Stimulated activated effector memory CD8-positive, alpha-beta T cell treated with anti-CD3 and anti-CD28 coated beads, Interleukin-12 subunit alpha, Interleukin-12 subunit beta, amount 100 ng/mL, for 72 hours (primary cell): ENCODE measurements at places on chromosomes 3 and 15.
A peak's percentile ranks its signal among the peaks of the same experiment; 100 is the strongest.

GRCh38 chr3:36876181-36876936, 68.5 kb downstream of the TRANK1 start:
- peak; percentile 72 for DNase-seq

GRCh38 chr15:71218272-71218805, 103.1 kb downstream of the THSD4 start:
- no peak for DNase-seq

GRCh38 chr3:38268087-38268486, 2.5 kb downstream of the SLC22A13 start:
- no peak for DNase-seq

GRCh38 chr3:180036092-180036670, 556 bp downstream of the PEX5L start:
- no peak for DNase-seq

DNA sequence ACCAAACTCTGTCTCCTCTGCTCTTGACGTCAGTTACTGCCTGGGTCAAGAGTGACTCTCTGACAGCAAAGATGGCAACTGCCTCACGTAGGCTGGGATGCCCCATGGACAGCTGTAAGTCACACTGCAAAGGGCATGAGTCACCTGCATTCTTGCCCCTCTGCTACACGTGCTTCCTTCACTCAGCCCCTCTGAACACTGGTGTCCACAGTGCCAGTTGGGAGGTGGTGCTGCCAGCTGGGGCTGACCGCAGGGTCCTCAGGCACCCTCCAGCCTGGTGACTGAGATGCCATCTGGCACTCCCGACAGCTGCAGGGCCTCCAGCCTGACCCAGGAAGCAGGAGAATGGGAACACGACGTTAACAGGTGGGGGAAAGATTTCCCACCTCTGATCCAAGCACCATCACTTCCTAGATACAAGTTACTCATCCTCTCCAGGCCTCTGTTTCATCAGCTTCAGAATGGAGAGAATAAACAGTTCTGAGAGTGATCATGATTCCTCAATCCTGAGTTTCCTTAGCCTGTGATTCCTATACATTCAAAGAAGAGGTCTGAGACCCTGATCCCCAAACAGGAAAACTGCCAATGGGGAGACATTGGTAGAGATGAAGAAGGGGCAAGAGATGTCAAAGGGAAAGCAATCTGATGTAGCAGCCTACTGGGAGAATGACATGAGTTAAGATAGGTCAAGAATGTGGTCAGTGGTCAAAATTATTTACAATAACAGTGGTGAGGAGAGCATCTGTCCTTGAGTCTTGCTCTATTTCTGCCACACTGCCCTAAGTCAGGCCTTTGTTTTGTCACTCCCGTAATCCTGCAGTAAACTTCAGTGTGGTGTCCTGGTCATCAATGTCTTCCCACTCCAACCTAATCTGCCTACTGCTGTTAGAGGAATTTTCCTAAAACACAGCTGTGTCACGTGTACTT, 86.1 kb upstream of the BCL6 start:
- no peak for DNase-seq

- no peak for DNase-seq
Observed at GRCh38 chr15:27499719-27500118, 528.7 kb downstream of the GABRG3 start.

DNA sequence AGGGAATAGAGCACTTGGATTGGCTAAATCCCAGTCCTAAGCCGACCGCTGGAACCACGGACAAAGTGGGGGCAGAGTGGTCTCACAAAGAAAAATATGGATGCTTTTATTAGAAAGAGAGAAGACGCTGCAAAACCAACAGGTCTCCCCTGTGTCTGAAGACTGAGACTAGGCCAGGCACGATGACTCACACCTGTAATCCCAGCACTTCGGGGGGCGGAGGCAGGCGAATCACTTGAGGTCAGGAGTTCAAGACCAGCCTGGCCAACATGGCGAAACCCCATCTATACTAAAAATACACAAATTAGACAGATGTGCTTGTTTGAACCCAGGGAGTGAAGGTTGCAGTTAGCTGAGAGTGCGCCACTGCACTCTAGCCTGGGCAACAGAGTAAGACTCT, 61.8 kb downstream of the ZDHHC19 start:
- no peak for DNase-seq

DNA sequence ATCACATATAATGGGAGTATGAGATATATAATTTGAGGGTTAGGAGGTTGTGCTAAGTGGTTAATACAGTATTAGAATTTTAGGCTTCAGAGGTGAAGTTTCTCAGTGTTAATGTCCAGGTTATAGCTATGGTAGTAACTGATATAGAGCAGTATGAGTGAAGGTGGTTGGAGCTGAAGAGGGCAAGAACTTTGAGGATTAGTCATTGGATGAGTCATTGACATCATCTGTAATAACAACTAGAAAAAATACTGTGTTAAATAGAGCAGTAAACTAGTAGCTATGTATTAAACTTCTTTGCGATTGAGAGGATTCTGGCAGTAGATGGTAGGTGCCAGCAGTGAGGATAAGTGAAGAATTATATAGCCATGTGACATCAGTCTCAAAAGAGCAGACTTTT, 47.5 kb upstream of the EIF3J start:
- DNase-seq, result no peak

DNA sequence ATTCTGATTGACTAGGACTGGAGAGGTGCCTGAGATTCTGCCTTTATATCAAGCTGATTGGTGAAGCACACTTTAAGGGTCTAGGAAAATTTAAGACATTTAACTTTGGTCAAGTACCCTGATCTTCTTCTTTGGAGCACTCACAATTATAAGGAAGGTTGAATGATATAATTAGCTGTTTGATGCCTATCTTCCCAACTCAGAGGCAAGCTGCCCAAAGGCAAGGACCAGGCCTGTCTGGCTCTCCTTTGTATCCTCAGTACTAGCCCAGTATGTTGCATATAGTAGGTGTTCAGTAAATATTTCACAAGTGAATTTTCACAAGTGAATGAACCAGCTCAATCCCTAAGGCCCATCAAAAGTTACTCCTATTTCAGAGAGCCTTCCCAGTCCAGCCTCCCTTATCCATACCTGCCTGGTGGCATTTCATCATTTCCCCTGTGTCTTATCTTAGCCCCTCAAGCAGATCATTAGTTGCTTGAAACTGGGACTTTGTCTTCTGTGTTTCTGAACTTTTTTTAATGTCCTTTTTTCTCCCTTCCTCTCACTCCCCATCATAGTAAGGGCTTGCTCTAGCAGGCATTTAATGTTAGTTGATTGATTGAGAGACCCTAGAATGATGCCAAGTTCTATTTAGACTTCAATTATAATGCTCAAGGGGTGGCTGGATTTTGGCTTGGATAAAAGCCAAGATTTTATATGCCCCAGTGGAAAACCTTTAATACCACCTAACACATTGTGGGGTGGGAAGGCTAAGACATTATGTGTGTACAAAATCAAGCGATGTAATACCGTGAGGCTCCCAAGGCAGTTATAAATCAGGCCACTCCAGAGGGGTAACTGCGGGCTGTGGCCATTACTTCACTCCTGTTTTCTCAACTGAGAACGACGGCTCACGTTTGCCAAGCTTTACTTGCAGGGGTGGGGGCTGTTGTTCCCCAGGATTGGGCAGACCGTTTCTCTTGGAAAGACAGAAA, 43.2 kb upstream of the BOC start:
- DNase-seq, result no peak

DNA sequence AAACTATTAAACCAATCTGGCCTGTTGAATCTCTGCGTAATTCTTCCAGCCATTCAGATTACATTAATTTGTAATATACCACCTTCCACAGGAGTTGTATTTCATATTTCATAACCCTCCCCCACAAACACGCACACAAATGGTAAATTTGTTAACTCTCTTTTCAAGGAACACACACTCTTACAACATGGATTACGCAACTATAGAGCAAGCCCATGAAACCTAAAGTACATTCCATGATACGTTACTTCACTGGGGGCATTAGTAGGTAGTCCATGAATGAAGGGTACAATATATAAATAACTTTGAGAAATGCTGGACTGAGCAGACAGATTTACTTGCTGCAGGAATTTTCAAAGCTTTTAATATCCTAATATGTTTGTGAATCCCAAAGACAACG, 65.0 kb downstream of the TRIM69 start:
- no peak for DNase-seq

DNA sequence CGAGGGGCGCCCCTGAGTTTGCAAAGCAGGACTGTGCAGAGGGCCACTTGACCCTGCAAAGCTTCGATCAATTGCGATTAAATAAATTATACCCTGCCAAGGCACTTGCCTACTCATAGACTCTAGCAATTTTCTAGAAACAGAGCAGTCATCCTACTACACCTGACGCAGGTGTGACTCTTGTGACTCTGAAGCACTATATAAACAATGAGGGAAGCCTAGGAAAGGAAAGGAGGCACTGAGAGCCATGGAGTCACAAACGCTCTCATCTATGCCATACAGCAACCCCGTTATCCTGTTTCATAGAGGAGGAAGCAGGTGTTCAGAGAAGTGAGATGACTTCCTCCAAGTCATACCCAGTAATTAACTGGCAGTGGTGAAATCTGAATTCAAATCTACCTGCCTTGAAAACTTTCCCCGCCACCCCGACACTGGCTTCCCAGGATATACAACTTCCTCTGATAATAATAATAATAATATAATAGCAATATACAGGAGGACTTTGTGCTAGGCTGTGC, 14.4 kb downstream of the ARHGEF3 start:
- DNase-seq, result no peak

GRCh38 chr3:128480278-128480677, 12.7 kb downstream of the GATA2 start:
- no peak for DNase-seq

GRCh38 chr3:23086831-23087230, 116.3 kb upstream of the UBE2E2 start:
- no peak for DNase-seq

- no peak for DNase-seq
Observed at GRCh38 chr3:10925436-10926255, 66.9 kb upstream of the SLC6A1 start.

- no peak for DNase-seq
Observed at GRCh38 chr3:30273304-30274072, 332.9 kb upstream of the TGFBR2 start.

DNA sequence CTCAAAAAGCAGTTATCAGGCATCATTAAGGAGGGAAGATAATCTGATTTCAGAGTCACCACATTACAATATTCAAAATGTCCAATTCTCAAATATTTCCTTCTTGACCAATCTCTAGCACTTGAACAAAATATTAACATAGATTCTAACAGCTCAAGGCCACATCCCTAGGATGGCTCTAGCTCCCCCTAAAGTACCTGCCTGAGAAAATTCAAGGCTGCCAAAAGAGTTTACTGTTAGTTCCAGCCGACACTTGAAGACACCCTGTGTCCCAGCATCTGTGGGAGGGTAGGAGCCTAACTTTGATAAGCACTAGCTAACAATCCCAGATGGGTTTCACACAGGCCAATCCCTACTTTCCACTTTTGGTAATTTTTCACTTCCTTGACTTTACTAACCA, 10.4 kb downstream of the NSMCE3 start:
- no peak for DNase-seq

DNA sequence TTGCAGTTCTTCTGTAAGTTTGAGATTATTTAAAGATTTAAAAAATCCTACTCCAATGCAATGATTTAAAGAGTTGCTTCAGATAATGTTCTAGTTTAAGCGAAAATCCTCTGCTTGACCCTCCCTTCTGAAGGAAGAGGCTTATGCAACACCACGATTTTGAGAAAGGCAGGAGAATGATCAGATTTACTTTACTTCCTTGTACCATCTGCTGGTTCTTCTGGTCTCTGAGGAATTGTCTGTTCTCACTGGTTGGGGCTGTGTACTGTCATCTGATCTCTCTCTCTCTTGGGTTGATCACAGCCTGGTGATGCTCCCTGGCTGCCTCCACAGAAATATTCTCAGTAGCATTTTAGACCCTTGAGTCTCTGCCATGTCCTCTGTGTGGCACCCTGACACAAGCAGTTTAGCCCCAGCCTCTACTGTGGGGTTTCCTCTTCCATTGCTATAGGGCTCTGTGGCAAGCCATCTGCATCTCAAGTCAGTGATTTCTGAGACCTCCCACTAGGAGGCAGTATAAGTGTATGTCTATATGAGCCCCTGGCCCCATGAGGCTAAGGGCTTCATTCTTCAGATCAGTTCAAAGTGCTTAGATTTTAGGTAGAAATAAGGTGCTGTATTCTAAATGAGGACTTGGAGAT, 50.8 kb upstream of the PLAAT1 start:
- DNase-seq, result no peak

- DNase-seq, result no peak
Observed at GRCh38 chr3:73614419-73614818, 10.3 kb downstream of the PDZRN3 start.

DNA sequence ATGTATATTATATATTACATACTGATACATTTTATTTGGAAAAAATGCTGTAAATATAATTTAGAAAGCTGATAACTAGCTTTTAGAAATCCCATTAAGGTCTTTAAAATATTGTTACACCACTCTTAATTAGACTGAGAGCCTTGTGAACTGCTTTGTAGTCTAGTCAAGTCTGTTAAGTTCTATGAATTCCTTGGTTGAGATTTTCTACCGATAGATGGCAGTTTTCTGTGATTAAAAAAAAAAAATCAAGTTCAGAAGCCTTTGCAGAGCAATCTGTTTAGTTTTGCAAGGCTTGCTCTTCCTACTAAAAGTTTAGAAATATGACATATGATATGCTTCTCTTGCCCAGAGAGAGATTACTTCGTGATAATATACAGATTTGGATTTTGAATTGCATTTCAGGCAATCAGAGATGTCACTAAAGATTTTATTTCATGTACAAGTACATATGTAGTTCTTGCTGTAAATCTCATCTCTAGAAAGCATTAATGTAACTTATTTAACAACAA, 60.4 kb upstream of the SLITRK3 start:
- no peak for DNase-seq

- DNase-seq, result peak; percentile 31
Observed at GRCh38 chr3:158672215-158673176, at the start of gene LXN. Gene LXN, minus strand, starts transcription at chr3:158672648. Its CDS starts 170 bp downstream, at chr3:158672478.

- no peak for DNase-seq
Observed at GRCh38 chr15:64678126-64678819, 97.1 kb downstream of the RBPMS2 start.

GRCh38 chr3:52090131-52090932, 34.0 kb upstream of the DUSP7 start:
- DNase-seq, result no peak

- DNase-seq, result peak; percentile 54
Observed at GRCh38 chr3:111761309-111761795, 97.7 kb upstream of the PHLDB2 start.

DNA sequence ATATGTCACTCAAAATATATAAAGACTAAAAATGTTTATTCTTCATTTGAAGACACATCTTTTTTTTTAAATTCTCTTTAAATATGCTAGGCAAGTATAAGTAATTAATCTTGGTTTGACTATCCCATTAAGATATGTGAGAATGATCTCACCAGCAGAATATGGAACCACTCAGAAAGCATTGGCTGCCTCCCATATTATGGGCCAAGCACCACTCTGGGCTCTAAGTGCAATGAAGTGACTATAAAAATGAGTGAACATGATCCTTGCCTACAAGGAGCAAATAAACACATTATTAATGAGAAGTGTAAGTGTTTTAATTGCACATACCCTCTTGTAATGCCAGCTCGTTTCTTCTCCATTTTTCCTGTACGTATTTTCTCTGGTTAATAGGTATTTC, 328.5 kb downstream of the NAALADL2 start:
- no peak for DNase-seq
